ENCODE measurements at places on chromosomes 12 and 14. TPM values are rescaled to one million over a fixed set of nuclear protein-coding genes. Genes with fewer than 3 reads are reported as not detected.

- no peak overlapping the region for H3K4me3 ChIP-seq
- no peaks in the 10 kb centered on the region for H3K27me3 ChIP-seq
- H3K36me3 ChIP-seq = no peaks in the 10 kb centered on the region
Measured at GRCh38 chr14:23657959-23658470, 21.9 kb downstream of the DHRS2 start.

GRCh38 chr12:123267991-123268843 lies 3.4 kb downstream of the CDK2AP1 start:
- no peaks in the 10 kb centered on the region for H3K36me3 ChIP-seq
- H3K27ac ChIP-seq = peak overlapping the region; percentile 17
- peak; percentile 24 for DNase-seq
- peaks cover 3% of the 10 kb centered on the region for H3K4me1 ChIP-seq
- no peaks in the 10 kb centered on the region for H3K27me3 ChIP-seq

ZDHHC22 gene
- total RNA-seq = 0.42 TPM

PTCSC3 gene
- total RNA-seq = not detected
